Activated CD4-positive, alpha-beta memory T cell treated with anti-CD3 and anti-CD28 coated beads, Interleukin-2, amount 10 ng/mL, durations not matched to agents 7 days and 5 days (primary cell): ENCODE measurements at places on chromosomes 7 and 10.

DNA sequence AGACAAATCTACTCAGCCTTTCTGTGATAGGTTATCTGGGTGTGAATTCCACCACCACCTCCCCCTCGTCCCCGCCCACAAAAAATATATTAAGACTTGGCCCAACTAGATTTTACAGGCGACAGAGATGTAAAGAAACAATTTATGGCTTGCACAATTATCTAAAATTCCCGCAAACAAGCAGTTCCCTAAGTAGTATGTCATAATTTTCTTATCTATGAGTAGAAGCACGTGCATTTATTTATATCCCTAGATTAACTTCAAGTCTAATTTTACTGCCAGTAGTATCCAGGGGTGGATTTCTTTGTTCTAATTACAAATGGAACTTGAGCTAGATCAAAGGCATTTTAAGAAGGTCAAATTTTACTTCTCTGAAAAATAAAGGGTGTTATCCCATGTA is 1.7 kb downstream of the TSPAN12 start:
- DNase-seq, result no peak

DNA sequence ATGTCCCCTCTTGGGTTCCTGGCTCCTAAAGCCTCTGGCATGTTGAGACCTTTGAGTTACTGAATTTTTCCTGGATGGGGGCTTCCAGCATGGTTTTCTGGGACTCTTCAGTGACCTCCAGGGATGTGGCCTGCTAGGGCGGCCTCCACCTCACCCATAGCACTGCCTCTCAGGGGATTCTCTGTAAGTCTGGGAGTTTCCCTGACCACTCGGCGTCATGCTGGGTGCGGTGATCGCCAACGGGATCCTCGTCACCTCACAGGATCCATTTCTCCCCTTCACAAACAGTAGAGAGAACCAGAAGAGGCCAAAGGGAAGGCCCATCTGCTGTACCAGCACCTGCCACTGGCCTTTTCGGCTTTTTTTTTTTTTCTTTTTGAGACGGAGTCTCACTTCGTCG is 84.3 kb downstream of the NPTX2 start:
- no peak for DNase-seq

DNA sequence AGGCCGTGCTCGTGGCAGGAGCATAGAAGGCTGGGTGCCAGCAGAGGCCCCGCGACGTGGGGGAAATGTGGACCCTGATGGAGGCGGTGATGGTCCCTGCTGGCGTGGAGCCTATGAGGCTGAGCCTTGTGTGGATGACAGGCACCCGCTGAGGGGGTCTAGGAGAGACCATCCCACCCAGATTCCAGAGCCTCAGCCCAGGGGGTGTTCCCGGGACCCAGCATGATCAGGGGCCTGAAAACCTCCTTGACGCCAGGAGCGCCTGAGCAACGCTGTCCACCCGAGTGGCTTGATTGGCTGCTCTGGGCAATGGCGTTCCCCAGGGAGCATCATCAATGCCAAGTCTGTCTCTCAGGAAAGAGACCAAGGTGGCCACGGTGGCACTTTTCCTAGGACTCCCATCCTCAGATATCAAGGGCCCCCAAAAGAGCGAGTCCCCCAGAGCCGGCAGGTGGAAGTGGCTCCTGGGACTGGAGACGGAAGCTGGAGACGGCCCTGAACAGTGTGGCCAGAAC is 61.1 kb downstream of the PWWP2B start:
- DNase-seq, result no peak

GRCh38 chr7:27073076-27073475 is 22.7 kb downstream of the HOXA1 start:
- DNase-seq, result no peak
